RPMI7951 (cell line): ENCODE measurements at places on chromosomes 3 and 15. TPM values are rescaled to one million over a fixed set of nuclear protein-coding genes. Genes with fewer than 3 reads are reported as not detected.

DNA sequence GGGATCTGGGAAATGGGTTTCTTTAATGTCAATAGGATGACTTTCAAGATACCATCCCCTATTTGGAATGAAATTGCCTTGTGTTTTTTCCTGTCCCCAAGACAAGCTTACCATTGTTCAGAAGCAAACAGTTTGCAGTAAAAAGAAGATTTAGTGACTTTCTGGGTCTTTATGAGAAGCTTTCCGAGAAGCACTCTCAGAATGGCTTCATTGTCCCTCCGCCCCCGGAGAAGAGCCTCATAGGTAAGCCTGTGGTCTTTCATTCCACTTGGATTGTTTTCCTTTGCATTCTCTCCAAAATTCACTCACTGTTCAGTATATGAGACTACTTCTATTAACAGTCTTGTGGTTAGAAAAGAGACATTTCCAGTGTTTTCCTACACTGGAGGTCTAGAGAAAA is 25.6 kb upstream of the SNX22 start:
- DNase-seq: peak; percentile 19

DNA sequence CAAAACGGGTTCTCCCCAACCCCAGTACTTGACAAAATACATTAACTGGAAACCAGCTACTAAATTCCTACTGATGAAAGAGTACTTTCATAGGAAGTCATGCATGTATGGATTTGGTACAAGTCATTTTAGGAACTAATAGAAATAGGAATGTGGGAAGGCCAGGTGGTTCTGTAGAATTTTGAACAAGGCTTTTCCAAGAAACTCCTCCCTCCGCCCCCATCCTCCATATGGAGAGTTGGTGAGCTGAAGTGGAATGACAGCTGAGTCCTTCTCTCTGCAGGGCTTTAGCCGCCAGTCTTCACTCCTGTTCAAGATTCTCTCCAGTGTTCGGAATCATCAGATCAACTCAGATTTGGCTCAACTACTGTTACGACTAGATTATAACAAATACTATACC is 33.2 kb downstream of the TUBGCP4 start:
- DNase-seq: no peak

DNA sequence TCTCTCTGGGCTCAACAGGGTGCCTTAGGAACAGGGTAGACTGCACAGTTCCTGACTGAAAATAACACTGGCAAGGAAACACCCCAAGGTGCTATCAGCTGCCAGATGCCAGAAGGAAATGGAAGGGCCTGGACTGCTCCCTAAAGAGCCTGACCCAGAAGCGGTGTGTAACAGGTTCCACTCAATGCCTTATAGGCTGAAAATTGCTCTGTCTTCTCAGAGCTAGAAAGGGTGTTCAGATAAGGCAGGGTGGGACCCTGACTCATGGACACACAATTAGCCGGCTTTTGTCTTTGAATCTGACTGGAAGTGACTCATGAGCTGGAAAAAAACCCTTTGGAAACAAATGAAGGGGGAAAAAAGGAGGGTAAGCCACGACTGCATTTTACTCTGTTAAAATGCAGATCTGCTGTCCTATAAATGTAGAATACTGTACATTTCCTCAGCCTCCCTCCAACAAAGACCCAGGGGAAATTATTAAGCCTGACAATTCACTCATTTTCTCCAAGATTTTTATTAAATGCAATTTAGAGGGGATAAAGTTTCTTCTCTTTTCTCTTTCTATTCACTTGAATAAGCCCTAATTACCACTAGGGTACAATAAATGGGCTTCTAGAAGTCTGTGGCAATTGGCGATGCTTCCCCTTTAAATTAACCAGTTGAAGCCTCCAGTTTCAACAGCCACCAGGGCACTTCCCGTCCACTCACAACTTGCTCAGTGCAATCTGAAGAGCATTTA is 160.2 kb upstream of the TBL1XR1 start:
- peak; percentile 97 for DNase-seq

STRIT1 gene
- not detected in 2 replicates for total RNA-seq

GRCh38 chr15:51205050-51205975 is 110.6 kb upstream of the TNFAIP8L3 start:
- DNase-seq: no peak

C3orf20 gene
- not detected in 2 replicates for total RNA-seq

DNA sequence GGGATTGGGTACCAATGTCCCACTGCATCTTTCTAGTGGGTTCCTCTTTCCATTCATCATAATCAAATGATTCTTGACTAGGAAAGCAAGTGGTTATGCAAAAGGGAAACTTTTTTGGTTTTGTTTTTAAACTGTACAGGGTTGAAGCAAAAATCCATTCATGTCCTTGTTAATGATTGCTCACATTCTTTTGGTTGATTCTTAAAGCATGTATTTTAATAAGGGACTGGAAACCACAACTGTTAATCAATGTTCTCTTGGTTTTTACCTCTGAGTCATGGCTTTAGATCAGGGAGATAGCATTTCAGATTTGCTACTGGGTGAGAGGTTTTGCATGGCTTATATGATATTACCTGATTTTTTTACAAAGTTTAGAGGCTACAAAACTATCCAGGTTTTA is 371.7 kb upstream of the RGMA start:
- DNase-seq: no peak

GRCh38 chr3:127961963-127962362 is 46.9 kb downstream of the KBTBD12 start:
- DNase-seq: peak; percentile 29

DNA sequence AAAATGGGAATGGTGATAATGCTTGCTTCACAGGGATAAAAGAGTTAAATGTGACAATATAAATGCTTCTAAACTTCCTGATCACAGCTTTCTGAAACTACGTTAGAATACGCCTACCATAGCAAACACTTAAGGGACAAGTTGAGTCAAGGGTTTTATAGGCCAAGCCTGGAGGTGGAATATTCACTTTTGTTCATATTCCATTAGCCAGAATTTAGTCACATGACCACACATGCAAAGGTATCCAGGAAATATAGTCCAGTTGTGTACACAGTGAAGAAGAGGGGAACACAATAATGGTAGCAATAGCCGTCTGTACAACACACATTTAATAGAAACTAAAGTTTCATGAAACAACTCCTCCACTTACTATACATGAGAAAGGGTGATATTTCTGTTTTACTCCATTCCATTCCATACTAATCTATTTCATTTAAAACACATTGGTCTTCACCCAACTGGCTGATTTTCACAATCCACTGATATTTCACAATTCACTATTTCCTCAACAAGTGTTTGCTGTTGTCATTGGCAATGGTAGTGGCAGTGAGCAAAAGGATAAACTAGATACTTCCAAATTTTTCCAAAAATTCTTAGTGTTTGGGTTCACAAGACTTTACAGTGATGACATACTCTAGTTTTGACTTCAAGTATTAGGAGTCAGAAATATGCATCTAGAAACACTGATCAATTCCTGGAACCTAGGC is 270.9 kb downstream of the ERC2 start:
- DNase-seq: no peak

GRCh38 chr3:141887051-141887450 is 10.6 kb downstream of the ATP1B3 start:
- DNase-seq: no peak

- peak; percentile 76 for DNase-seq
These were observed 51.9 kb upstream of the PFN2 start for GRCh38 chr3:150022381-150023238.

- DNase-seq: no peak
These were observed 5.3 kb downstream of the INAFM2 start for GRCh38 chr15:40328751-40329150.

GRCh38 chr3:196378146-196378841 is 40.1 kb upstream of the TM4SF19 start:
- DNase-seq: no peak

GRCh38 chr3:110789315-110789714 is 282.3 kb upstream of the NECTIN3 start:
- no peak for DNase-seq

GRCh38 chr3:126056681-126057500 is 27.0 kb downstream of the SLC41A3 start:
- peak; percentile 54 for DNase-seq

DNA sequence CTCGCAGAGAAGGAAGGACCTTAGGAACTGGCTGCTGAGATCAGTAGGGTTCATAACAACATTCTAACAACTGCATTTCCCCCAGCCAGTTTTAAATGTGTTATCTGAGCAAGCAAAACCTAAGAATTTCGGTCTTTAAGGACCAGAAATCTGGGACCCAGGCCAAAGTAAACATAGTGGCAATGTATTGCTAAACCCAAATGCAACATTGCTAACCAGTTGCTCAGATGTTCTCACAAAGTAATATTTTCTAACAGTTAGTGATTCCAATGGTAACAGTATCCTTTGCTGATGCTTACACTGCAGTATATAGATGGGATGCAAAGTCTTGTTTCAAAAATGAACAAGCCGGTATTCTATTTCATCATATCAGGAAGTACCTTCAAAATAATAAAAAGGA is 254.3 kb downstream of the RYR3 start:
- DNase-seq: peak; percentile 62

- no peak for DNase-seq
These were observed 100.4 kb downstream of the WDR76 start for GRCh38 chr15:43927203-43927602.

GP5 gene
- total RNA-seq: not detected in 2 replicates

DNA sequence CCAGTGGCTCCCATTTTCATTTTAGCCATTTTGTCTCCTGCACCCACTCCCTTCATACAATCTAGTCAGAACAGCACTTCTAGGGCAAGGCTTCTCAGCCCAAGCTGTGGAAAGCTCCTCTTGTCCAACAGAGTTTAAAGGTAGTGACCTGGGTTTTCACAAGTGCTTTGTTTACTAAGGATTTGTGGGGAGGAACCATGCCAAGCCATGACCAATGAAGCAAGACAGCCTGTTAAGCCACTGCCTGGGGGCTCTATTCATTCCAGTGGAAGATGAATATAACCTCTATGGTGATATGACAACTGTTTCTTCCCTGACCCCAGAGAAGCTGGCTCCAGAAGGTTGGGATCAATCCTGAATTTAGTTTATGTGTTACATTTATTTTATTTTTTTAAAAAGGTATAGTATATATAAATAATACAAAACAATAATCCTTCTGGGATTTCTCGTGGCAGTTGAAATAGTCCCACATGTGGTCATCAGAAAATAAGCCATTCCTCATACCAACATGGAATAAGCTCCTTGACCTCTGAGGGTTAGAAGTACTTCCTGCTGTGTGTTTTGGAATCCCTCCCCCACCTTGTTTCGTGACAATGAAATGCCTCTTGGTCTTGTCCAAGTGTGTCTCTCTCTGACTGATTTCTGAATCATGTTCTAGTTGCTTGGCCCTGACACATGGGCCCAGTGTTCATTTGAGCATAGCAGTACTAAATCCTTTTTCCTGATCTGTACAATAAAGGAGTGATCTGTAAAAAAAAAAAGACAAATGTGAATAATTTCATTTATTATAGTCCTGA is 13.3 kb upstream of the THUMPD3 start:
- DNase-seq: peak; percentile 95

DNA sequence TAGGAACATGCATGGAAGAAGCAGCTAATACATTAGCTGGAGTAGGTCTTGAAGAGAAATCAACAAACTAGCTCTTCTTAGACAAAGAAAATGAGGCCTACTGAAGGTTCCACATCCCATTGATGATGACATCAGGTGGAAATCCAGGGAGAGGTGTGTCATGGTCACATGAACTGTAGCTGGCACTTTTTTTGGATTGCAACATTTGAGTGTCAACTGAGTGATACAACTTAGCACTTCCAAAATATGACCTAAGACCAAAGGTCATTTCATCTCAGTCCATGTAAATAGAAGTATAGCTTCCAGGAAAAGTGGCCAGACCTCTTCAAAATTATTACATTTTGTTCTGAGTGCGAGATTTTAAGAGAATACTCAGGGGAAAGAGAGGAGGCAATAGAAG is 117.2 kb upstream of the MEIS2 start:
- DNase-seq: no peak

DNA sequence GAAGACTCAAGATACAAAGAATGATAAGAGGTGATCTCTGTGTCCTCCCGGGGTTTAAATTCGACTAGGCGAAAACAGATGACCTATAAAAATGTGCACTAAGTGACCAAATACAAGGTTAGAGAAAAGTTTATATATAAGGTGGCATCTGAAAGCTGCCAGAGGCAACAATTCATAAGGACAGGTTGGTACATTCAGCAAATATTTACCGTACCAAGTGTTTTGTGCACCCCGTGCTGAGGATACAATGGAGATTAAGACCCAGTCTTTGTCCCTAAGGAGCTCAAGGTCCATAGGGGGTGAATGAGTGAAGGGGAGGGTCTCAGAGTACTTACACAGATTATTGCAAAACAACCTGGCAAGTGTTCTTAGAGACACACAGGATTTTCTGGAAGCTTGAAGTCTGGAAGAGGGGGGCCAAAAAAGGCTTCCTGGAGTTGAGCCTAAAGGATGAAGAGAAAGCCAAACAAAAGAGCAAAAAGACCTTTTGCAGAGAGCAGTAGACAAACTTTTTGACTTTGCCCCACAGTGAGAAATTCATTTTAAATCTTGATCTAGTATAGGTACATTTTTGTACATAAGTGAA is 71.4 kb upstream of the LRIG1 start:
- DNase-seq: no peak

GPR15 gene
- 0.20 and 0.36 TPM in 2 replicates for total RNA-seq

- no peak for DNase-seq
These were observed 646.7 kb downstream of the ROBO2 start for GRCh38 chr3:77686560-77686959.

GABRA5 gene
- not detected in 2 replicates for total RNA-seq

ESYT3 gene
- 0.12 and 0.20 TPM in 2 replicates for total RNA-seq

GRCh38 chr15:32936283-32936918 is 218.6 kb downstream of the GREM1 start:
- peak; percentile 69 for DNase-seq
